ENCODE measurements at places on chromosomes 2 and 18.

DNA sequence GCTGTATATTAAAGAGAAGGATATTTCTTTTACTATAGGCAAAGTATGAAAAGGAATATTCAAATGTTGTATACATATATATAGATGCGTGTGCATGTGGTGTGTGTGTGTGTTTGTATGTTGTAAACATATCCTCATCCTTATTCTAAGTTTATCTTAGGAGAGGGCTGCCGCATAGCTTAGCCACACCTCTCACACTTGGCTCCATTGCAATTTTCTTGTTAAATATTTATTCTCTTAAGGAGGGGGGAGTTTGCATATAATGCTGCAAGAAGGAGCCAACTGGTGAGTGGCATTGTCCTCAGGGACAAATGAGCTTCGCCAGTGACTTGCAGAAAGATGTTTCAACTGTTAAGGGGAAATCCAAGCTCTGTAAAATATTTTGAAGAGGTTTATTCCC, 360.1 kb upstream of the RND3 start:
- DNase-seq, result no peak

- DNase-seq, result no peak
Measured at GRCh38 chr2:17052001-17052400, 386.4 kb upstream of the CYRIA start.

DNA sequence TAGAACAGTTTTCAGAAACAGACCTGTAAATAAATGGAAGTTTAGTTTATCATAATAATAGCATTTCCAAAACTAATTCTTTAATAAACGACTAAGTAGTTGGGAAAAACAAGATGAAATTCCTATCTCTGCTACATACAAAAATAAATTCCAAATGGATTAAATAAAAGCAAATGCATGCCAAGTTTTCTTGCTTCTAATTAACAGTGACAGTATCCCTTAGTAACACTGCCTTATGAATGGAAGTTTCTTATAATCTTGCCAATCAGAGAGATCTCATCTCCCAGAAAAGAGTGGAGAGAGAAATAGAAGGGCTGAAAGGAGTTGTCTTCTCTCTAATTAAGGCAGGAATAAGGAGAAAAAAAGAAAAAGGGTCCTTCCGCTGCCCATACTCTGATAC, 133.9 kb downstream of the GFPT1 start:
- DNase-seq, result no peak

GRCh38 chr2:218902427-218902826, 21.8 kb downstream of the WNT10A start:
- no peak for DNase-seq

DNA sequence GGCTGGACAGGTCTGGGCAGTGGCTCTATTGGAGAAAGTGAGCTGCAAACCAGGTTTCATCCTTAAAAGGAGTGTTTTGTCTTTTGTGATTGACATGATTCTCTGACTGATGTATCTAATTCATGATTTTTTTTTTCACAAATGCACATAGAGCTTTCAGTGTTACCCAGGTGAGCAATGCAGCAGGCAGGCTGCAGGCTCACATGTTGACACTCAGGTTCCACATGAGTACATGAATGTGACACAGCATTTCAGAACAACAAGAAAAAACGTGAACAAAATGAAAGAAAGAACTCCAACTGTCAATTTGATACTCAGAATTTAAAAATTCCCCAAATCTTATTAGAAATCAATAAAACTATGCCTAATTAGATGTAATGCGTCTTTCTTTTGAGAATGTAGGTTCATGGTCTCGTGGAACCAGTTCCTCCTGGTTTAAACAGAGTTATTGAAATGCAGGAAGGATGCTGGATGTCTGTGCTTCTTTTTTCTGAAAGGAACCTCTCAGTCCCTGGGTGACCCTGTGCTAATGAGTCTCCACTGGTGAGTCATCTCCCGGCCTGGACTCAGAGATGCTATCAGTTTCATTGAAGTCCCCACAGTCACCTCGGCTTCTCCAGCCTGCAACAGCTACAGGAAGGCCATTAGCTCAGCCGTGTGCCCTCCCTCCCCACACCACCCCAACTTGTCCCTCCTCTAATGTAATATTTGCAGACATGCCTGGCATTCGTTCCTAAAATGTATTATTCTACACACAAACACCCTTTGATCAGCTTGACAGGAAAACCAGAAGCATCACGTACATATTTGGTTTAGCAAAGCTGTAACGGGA, 430.4 kb downstream of the LPIN1 start:
- DNase-seq, result no peak

GRCh38 chr2:43265421-43265820, 39.0 kb upstream of the ZFP36L2 start:
- no peak for DNase-seq

GRCh38 chr2:170845343-170845742, 28.7 kb downstream of the GAD1 start:
- DNase-seq, result peak; percentile 58

DNA sequence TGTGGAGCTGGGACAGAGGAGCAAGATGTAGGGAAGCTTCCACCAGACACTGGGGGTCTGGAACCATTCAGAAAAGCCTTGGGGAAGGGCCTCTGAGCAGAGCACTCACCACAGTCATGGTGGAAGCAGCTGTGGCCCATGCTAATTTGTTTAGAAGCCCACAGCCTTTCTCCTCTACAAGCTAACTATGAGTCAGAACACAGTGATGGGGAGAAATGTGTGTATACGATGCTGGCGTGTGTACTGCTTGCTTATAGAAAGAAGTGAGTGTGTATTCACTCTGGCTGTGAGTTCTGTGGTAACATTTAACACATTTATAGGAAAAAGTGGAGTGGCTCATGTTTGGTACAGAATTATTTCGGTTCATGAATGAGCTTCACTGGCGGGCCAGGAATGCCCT, 157.0 kb upstream of the ACAA2 start:
- DNase-seq, result no peak
